Renal pelvis (tissue), 12 donors: ENCODE measurements at places on chromosomes 1 and 21.

DNA sequence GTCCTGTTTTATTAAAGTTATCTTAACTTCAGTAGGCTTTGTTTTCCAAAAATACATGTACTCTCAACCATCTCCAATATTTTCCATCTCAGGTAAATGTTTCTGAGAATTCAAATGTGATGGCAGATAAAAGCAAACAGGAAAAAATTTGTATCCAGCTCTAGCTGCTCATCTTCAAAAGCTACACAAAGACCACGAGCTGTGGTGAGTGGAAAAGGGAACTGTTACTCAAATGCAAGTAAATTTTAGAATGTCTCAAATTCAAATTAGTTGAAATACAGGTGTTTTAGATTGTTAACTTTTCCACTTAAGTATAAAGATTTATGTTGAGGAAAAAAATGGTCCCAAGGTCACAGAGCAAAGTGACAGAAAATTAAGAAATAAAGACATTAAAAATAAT is 216.0 kb downstream of the SLC45A1 start:
- no peak for DNase-seq

- DNase-seq = no peak
Measured at GRCh38 chr1:152034324-152034653, 2.5 kb downstream of the S100A11 start.

- no peak for DNase-seq
Measured at GRCh38 chr1:230371923-230372703, 54.0 kb downstream of the PGBD5 start.

DNA sequence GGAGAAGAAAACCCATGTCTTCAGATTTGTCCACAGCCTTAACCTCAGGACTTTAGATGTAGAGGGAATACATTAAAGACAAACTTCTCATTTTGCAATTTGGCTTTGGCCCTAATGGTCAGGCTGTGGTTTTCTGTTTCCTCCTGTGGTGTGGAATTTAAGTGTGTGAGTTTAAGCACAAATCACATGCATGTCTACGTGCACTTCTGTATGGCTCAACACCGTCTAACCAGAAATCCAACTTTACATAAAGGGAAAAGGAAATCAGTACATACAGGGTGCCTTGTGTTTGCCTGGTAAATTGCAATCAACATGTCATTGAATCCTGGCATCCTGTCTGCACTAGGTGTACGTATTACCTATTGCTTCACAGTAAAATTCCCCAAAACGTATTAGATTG is 1.2 kb upstream of the ZNF124 start:
- no peak for DNase-seq

GRCh38 chr1:154478013-154478412 is 24.0 kb upstream of the TDRD10 start:
- no peak for DNase-seq

DNA sequence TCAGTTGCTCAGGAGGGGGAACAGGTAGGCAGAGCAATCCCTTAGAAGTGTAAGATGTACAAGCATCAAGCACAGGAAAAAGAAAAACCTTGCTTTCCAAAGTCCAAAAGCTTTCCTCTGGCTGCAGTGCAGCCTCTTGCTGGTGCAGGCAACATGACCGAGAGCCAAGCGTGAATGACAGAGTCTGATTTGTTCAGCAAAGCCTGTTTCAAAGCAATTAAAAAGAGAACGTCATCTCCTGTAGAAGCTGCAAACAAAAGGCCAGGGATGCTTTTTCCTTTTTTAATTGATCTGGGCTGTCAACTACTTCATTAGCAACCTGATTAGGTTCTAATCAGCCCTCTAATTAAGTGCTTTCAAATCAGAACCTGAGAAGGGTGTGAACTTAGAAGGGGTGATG is 38.2 kb upstream of the PLA2G2C start:
- DNase-seq = no peak

- DNase-seq = no peak
Measured at GRCh38 chr1:156502894-156503697, 2.5 kb upstream of the MEF2D start.

- DNase-seq = peak; percentile 70
Measured at GRCh38 chr1:111481387-111482221, 7.8 kb downstream of the C1orf162 start.

GRCh38 chr1:154237435-154237834 is 16.7 kb downstream of the UBAP2L start:
- no peak for DNase-seq
